ENCODE measurements at places on chromosomes 12 and 14. TPM values are rescaled to one million over a fixed set of nuclear protein-coding genes. Genes with fewer than 3 reads are reported as not detected.

GALNT16 gene
- 0.03 TPM for total RNA-seq

- H3K4me3 ChIP-seq, result no peak overlapping the region
- peaks cover 7% of the 10 kb centered on the region for H3K36me3 ChIP-seq
- no peaks in the 10 kb centered on the region for H3K27me3 ChIP-seq
- H3K4me1 ChIP-seq, result peaks cover 12% of the 10 kb centered on the region
- no peak overlapping the region for H3K27ac ChIP-seq
- no peak for DNase-seq
Measured at GRCh38 chr14:65533736-65534404, 121.3 kb downstream of the FUT8 start.

FAM161B gene
- total RNA-seq, result 1.0 TPM

TMTC3 gene
- 5.7 TPM for total RNA-seq

KRT75 gene
- total RNA-seq, result not detected

BCAT1 gene
- total RNA-seq, result 187 TPM

DNA sequence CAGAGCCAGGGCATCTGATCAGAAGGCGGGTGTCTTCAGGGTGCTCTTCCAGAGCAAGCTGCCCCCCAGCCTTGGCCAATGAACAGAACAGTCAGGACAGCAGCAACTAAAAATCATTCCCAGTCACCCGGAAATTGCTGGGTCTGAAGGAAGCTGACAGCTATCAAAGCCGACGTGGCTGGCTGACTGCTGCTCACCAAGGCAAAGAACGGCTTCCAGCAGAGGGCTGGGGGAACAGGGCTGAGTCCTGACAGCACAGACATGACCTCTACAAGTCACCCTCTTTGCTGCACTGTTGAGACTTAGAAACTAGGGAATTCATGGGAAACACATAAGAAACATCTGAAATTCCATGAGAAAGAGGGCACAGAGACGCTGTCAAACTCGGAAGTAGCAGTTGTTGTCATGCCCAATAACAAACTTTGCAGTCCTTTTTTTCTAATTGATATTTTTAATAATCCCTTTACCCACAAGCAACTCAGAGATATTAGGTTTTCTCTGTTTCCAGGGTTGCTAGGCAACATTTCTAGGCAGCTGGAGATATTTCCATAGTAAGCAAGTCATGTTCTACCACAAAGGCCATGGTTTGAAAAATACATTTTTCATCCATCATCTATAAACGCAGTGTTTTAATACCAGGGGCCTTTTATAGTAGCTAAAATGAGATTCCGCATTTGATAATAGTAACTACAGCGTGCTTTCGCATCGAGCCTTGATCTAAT, 365.2 kb downstream of the SEC23A start:
- no peak overlapping the region for H3K27ac ChIP-seq
- DNase-seq, result no peak
- H3K27me3 ChIP-seq, result no peaks in the 10 kb centered on the region
- no peak overlapping the region for H3K4me3 ChIP-seq
